ENCODE measurements at places on chromosomes 6 and 20.

DNA sequence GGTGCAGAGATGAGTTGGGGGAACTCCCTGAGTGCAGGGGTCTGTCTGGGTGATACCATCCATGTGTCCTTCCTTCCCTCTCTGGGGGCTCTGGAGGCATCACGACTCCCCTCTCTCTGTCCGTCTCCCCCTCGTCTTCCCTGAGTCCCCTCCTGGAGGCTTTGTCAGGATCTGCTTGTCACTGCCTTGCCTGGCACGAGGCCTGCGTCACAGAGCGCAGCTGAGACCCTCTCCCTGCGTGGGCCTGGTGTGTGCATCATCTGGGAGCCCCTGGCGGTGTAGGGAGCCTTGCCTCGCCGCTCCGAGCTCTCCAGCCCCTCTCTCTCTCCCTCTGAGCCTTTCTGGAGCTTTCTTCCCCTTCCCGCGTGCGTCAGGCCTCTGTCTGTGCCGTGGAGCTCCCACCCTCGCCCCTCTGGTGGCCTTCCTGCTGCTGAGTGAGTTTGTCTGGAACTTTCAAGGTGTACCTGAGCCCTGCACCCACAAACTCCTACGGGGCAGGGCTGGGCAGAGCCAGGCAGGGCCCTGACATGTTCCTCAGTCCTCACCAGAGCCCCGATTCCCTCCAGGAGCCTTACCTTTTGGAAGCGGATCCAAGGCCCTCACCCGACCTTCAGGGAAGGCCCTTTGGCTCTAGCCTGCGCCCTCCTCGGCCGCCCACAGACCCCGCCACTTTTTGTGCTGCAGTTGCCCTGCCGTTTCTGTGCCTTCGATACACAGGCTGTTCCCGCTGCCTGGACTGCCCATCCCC lies 70.3 kb downstream of the SRC start:
- DNase-seq, result no peak

DNA sequence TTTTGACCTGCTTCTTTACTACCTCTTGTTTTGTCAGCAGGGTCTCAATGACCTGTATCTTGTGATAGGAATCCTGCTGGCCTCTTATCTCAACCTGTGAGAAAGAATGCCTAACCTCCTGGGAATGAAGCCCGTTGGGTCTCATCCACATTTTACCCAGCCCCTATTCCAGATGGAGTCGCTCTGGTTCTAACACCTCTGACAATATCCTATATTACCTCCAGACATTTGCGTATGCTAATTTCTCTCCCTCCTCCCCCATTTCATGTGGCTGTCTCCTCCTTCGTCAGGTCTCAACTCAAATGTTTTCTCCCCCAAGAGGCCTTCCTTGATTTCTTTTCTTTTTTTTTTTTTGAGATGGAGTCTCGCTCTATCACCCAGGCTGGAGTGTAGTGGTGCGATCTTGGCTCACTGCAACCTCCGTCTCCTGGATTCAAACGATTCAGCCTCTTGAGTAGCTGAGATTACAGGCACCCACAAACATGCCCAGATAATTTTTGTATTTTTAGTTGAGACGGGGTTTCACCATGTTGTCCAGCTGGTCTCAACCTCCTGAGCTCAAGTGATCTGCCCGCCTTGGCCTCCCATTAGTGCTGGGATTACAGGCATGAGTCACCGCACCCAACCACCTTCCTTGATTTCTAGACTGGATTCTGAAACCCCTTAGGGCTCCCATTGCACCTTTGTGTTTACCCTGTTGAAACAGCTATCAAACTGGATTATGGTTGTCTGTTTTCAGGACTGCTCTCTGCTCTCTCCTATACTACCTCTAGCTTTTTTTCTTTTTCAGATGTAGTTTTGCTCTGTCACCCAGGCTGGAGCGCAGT lies 49.5 kb upstream of the B4GALT5 start:
- no peak for DNase-seq

DNA sequence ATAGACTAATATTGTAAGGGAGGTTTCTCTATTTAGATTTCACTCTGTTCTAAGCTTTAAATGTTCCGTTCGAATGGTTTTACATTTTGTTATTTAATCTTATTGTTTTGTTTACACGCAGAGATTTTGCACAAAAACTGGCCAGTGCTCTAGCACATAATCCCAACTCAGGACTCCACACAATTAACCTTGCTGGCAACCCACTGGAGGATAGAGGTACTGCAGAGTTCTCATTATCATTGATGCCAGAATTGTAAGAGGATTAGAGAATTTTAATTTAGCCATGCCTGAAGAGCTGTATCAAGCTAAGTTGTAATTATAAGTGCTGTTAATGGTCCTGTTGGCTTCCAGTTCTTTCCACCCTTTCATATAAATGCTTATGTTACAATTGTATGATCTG lies 179.7 kb upstream of the SCGN start:
- DNase-seq, result no peak

DNA sequence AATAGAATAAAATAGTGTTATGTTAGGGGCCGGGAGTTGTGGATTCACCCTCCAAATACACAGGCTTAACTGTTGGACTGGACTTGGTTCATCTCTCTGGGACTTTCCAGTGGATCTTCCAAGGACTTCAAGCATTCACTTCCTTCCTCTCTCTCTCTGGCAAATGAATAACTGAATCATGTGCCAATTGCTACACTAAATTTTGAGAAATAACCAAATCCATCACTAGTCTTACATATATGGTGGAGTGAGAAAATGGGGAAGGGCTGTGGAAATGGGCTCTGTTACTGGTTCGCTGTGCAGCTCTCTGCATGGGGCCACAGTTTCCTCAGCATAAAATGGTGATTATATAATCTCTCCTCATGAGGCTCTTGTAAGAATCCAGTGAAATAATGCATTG lies 6.8 kb upstream of the KIAA1755 start:
- no peak for DNase-seq

GRCh38 chr6:28634761-28635546 lies 109.3 kb downstream of the GPX5 start:
- no peak for DNase-seq

GRCh38 chr20:64062596-64063388 lies at the start of gene TCEA2:
Gene TCEA2 (plus strand): TSS chr20:64063198. CDS start chr20:64063313, 115 bp downstream.
- DNase-seq, result peak; percentile 88

- DNase-seq, result peak; percentile 84
Measured at GRCh38 chr6:165308926-165309731, at the start of gene C6orf118. Gene C6orf118 (minus strand): TSS chr6:165309605. CDS start chr6:165309586, 19 bp downstream.

DNA sequence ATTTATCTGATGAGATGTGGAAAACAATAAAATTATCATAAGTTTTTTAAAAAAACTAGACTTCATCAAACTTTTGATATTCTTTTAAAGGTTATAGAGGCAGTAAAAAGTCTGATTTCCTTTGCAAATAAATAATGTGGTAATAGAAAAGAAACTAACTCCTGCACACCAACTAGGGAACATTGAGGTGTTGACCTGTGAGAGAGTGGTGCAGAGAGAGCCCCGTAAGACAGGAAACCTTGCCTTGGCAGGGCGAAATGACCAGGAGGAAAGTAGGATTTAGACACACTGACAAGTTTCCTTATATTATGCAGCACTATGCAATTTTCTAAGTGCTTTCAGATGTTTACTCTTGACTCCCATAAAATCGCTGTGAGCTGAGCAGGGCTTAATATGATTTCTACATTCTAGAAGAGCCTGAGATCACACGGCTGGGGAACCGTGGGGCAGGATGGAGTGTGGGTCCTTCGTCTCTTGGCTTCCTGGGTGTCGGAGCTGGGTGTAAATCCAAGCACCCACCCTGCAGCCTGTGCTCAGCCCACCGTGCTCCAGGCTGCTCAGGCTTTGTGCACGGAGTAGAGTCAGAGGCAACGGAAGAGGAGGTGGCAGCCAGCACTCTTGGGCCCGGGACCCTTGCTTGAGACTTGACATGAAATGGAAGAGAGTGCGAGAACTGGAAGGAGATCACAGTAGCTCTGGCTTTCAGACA lies 61.3 kb upstream of the FOXQ1 start:
- peak; percentile 14 for DNase-seq

- DNase-seq, result no peak
Measured at GRCh38 chr6:166935353-166935752, 21.0 kb downstream of the RNASET2 start.

- no peak for DNase-seq
Measured at GRCh38 chr6:36110863-36111262, 19.4 kb upstream of the MAPK13 start.

DNA sequence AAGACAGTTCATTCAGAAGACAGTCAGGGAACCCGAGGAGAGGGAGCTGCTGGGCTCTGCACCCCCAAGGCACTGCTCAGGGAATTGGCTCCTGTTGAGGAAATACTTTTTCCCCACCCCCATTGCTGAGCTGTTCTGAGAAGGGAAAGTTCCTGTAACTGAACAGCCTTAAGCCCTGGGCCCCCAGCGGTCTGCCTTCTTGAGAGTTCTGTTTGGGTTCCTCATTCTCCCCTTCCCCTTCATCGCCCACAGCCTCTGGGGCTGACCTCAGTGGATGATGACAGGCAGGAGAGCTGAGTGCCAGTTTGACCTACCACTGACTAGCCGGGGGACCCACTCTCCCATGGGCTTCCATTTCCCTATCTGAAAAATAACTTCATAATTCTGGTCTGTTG lies 10.7 kb downstream of the HCK start:
- no peak for DNase-seq

DNA sequence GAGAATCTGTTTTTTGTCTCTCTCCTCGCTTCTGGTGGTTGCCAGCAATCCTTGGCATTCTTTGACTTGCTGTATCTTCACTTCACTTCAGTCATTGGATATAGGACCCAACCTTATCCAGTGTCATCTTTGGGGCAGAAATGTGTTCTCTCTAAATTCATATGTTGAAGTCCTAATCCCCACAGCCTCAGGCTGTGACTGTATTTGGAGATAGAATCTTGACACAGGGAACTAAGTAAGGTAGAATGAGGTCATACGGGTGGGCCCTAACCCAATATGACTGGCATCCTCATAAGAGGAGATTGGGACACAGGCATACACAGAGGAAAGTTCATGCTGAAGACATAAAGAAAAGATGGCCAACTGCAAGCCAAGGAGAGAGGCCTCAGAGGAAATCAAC lies 51.9 kb upstream of the TPD52L1 start:
- DNase-seq, result no peak

GRCh38 chr6:149901444-149902140 lies 3.7 kb upstream of the RAET1E start:
- no peak for DNase-seq

GRCh38 chr6:70686548-70687133 lies 19.0 kb downstream of the SMAP1 start:
- DNase-seq, result no peak

GRCh38 chr6:158644231-158645063 lies at the start of gene DYNLT1:
Gene DYNLT1 (minus strand): TSS chr6:158644743. CDS start chr6:158644708, 35 bp downstream.
- peak; percentile 89 for DNase-seq

GRCh38 chr6:23036406-23036983 lies 467.1 kb downstream of the HDGFL1 start:
- DNase-seq, result no peak

DNA sequence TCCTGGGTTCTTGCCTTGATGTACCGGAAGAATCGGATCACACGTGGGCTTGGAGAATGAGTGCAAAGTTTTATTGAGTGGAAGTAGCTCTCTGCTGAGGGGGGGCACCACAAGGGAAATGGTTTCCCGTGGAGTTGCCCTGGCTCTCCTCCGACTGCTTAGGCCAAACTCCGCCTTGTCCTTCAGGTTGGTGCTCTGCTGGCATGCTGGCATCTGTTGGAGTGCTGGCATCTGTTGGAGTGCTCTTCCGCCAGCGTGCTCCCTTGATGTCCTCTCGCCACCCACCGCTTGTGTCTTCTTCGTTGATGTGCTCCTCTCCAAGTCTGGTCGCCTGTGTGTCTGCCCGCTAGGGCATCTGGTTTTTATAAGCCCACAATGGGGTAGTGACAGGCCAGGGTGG lies 317.1 kb upstream of the HSF2 start:
- DNase-seq, result no peak

GRCh38 chr6:161476711-161477110 lies 202.8 kb upstream of the AGPAT4 start:
- DNase-seq, result no peak

- DNase-seq, result no peak
Measured at GRCh38 chr20:47036091-47036870, 141.6 kb downstream of the EYA2 start.

GRCh38 chr6:142848976-142849375 lies 96.0 kb downstream of the HIVEP2 start:
- DNase-seq, result no peak

GRCh38 chr6:133313068-133313467 lies 71.9 kb downstream of the EYA4 start:
- DNase-seq, result no peak

GRCh38 chr20:31824554-31825313 lies 5.6 kb downstream of the MYLK2 start:
- DNase-seq, result no peak

GRCh38 chr20:25217161-25218108 lies 21.9 kb downstream of the ENTPD6 start:
- DNase-seq, result no peak

DNA sequence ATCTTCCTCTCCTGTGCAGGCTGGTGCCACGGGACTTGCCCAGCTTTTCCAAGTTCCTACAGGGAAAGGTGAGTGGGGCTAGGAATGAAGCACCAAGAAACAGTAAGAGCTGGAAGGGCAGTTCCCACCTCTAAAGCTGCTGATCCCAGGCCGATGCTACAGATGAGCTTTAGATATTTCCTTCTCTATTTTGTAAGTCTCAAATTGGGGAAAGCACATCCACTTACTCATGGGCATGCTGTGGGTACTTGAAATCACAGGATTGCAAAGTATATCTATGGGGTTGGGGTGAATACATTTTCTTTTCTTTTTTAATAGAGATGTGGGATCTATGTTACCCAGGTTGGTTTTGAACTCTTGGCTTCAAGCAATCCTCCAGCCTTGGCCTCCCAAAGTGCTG lies 3.1 kb downstream of the ZBTB2 start:
- DNase-seq, result no peak

GRCh38 chr20:2140561-2140960 lies 38.9 kb downstream of the STK35 start:
- no peak for DNase-seq

- no peak for DNase-seq
Measured at GRCh38 chr6:37049758-37050044, 44.2 kb downstream of the FGD2 start.

DNA sequence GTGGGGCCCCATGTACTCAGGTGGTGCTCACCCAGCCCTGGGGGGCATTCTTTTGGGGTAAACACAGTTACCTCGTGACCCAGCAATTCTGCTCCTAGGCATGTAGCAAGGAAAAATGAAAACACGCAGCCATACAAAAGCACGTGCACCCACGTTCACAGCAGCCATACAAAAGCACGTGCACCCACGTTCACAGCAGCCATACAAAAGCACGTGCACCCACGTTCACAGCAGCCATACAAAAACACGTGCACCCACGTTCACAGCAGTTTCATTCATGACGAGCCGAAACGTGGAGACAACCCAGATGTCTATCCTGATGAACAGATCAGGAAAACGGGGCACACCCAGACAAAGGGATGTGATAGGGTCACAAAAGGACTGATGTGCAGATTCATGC lies 57.1 kb downstream of the YTHDF1 start:
- DNase-seq, result no peak

GRCh38 chr6:37072526-37072925 lies 67.1 kb downstream of the FGD2 start:
- no peak for DNase-seq
